RPMI7951 (cell line): ENCODE measurements at places on chromosomes 12 and 14. TPM values are rescaled to one million over a fixed set of nuclear protein-coding genes. Genes with fewer than 3 reads are reported as not detected.
A peak's percentile ranks its signal among the peaks of the same experiment; 100 is the strongest.

PLEK2 gene
- 13.7 and 14.5 TPM in 2 replicates for total RNA-seq

DNA sequence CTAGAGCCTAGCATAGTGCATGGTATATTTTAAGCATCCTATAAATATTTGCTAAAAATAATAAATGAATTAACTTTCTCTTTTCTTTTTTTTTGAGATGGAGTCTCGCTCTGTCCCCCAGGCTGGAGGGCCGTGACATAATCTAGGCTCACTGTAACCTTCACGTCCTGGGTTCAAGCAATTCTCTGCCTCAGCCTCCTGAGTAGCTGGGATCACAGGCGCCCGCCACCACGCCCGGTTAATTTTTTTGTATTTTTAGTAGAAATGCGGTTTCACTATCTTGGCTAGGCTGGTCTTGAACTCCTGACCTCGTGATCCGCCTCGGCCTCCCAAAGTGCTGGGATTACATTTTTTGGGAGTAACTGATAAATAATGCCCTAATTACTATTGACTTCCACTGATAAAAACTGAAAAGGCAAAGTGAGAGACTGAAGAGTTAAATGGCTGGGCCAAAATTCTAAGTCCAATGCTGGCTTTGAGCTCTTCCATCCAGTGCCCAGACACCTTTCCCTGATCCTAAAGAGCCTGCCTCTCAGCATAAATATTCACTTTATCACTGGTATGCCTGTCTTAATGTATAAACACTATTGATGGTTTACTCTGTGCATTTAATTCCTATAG is 213.0 kb upstream of the KRR1 start:
- no peak for DNase-seq

DNA sequence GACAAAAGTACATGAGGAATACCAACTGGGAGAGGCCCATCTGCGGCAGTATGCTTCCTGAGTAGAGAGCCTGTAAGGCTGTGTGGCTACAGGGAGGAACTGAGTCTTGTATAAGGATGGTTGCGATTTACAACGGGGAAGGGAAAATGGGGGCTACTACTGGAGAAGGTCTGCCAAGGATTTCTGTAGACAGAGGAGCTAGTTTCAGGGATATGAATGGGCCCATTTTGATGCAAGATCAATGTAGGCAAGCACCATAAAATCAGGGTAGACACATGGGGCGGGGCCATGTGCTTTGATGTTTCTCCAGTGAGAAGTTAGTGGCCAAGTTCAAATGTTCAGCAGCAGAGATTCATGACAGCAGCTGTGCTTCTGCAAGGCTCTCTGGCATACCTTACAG is 149.4 kb downstream of the GPR65 start:
- DNase-seq, result no peak

DNA sequence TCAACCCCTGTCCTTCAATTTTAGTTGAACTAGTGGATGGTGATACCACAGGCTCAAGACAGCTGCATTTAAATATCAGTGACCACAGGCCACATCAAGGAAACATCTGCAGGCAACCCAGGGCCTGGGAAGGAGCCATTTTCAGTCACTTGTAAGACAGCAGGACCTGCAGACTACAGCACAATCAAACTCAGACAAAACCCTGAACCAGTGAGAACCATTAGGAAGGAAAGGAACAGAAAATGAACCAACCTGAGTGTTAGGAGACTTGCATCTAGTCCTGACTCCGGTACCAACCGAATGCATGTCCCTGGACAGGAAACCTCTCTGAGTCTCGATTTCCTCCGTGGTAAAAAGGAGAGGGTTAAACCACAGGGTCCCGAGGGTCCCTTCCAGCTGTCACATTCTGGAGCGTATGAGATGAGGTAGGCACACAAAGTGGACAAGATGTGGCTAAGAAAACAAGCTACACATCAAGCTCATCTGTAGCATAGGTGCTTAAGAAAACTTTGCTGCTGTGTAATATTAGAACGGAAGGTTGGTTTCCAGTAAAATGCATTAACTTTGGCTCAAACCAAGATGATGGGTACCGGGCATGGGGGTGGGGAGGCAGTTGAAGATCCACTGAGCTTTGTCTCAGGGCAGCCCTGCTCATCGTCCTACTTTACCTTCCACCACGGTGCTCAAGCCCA is 1.6 kb upstream of the CDKN1B start:
- DNase-seq, result peak; percentile 68
